ENCODE measurements at places on chromosomes 12 and 14.
A peak's percentile ranks its signal among the peaks of the same experiment; 100 is the strongest.

GRCh38 chr12:111529424-111530368 is 69.4 kb downstream of the ATXN2 start:
- DNase-seq: peak; percentile 11

- peak; percentile 62 for DNase-seq
These were observed 47.6 kb upstream of the RBM19 start for GRCh38 chr12:114013575-114014345.

DNA sequence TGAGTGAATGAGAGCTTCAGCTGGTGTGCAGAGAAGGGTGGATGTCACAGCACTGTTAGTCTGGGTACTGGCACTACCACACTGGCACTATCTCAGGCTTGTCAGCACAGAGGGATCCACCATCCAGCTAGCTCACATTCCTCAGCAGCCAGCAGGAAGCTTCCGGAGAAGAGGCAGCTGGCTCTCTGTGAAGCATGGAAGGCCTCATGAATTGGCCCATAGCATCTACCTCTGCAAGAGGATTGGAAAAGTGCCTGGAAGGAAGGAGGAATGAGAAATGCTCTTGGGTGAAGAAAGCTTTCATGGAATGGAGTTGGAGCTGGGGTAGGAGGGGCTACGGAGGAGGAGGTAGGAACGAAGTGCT is 9.9 kb downstream of the KRT83 start:
- no peak for DNase-seq

- DNase-seq: no peak
These were observed 310.8 kb downstream of the ZFP36L1 start for GRCh38 chr14:68482018-68482417.

DNA sequence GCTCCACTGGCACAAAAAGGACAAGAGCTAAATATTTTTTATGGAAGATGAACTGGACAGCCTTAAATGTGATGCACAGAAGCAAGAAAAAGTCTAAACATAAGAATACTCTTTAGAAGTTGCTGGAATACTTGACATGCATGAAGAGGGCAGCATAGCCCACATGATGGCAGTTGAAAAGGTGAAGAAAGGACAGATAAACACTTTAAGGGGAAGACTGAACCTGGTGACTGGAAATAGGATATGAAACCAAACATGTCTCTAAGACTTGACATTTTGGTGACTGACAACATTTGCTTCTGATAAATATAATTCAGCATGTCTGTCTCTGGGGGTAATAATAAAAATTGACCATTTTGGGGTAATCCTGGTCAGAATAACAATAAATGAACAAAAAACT is 273.1 kb downstream of the CCDC91 start:
- no peak for DNase-seq

DNA sequence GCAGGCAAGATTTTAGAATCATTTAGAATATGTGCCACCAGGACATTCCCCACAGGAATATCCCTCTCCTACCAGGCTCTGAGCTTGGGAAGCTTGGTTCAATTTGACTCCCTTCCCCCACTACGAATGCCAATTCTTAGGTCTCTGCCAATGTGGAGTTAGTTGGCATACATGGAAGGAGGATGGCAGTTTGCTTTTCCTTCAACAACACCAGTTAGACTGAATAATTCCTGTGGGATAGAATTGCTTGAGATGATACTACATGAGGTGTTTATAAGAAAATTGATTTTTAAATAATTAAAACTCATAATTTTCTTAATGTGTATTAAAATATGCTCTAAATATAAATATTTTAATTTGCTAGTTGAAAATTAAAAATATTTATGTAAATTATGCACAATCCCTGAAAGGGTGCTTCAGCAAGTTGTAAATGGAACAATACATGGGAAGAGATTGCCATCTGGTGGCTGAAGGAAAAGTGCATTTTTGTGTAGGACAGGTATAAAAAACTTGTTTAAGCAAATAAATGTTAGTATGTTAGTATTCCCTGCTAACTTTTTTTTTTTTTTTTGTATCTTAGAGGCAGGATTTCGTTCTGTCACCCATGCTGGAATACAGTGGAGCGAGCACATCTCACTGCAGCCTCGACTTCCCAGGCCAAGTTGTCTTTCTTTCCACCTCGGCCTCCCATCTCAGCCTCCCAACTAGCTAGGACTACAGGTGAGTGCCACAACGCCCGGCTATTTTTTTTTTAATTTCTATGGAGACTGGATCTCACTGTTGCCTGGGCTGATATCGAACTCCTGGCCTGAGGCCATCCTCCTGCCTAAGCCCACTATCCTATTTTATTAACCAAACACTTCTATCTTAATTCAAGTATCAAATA is 25.8 kb upstream of the STRAP start:
- peak; percentile 42 for DNase-seq

DNA sequence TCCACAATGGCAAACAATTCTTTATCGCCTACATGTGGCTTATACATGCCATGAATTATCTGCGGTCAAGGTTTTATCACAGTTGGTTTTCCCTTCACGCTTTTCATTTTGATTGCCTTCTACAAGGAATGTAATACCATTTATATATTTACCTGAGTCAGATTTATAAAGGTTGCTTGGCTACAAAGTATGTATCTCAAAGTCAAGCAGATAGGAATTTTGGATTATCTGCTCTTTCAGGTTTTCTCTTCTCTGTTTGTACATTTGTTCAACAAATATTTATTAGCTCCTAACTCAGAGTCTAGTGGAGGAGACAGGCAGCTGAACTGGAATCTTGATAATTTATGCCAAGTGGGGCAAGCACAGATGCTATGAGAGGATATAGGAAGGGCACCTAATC is 28.5 kb upstream of the CISTR start:
- no peak for DNase-seq

- DNase-seq: no peak
These were observed 15.9 kb downstream of the PACS2 start for GRCh38 chr14:105330491-105330895.

DNA sequence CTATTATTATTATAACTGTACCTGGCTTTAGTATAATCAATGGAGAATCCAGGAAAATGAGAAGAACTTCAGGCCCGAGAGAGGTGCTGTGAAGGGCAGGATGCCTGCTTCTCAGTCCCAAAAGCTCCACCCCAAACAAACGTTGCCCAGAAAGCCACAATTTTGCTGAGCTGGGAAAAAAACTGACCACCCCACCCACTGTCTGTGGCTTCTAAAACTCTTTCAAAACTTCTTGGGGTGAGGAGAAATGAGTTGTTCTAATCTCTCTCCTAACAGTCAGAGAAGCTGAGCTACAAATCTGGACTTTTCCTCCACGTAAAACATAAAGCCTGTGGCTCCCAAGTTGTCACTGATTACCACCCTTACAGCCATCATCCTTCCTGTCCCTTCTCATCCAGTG is 13.4 kb downstream of the VDR start:
- DNase-seq: no peak

DNA sequence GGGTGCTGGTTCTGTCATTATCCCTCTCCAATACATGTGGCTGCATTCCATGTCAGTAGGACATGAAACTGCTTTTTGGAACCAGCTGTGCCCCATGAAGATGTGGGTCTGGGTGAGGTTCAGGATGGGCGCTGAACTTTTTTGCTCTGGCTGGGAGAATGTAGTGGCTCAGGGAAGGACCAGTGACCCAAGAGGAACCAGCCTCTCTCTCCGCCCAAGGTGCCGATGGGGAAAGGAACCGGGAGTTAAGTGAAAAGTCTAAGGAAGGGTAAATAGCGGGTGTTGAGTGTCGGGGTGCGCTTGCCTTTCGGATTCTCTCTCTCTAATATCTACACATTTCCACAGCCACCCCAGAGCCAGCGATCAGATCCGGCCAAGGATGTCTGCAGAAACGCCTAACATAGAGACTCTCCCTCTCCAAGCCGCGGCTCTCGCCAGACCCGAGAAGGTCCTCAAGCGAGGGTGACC is 7.8 kb downstream of the ARHGEF25 start:
- DNase-seq: no peak

DNA sequence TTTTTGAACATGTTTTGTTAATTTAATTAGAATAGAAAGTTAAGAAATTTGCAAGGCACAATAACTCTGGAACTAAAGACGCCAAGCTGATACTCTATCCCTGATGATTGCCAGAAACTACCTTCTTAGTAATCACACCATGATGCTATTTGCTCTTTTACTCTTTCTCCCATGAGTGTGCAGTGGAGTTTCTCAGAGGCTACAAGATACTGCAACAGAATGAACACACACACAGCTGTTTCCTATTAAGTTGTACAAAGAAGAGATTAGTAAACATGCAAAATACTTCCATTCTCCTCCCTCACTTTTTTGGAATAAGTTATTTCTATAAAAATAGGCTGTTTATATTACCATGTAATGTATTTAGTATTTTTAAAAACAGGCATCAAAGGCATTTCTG is 1367.5 kb downstream of the AACS start:
- no peak for DNase-seq

DNA sequence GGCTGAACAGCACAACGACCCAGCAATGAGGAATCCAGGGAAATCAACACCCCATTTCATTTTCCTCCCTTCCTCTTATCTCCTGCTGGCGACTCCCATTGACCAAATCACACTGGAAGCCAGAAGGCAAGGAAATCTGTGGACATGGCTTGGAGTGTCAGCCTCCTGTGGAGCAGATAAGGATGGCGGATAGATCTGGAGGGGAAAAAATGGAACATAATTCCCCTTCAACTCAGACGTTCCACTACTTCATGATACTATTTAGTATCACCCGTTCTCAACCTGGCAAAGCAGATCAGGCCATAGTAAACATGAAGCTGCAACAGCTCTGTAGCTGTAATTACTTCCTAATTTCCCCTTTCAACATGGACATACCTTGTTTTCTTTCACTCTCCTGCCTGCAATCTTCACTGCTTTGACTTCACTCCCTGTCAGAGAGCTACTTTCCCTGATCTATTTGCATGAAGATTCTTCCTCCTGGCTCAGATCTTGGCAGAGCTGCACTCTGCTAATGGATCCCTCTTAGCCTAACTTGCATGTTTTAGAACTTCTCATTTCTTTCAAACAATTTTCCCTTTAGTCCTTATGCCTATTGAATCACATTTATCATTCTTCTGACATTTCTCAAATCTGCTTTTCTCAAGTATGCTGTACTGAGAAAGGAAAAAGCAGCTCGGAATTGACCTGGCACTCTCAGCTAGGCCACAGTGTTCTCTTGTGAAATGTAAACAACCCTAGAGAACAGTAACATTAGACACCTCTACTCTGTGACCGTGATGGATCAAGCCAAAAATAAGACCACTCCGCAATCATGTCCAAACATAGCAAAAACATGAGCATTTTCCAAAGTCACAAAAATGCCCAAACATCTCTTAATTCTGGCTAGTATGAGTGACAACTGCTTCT is 135.1 kb downstream of the ETNK1 start:
- DNase-seq: no peak

- peak; percentile 78 for DNase-seq
These were observed at the start of gene COCH for GRCh38 chr14:30874120-30874998. Gene COCH (plus strand): TSS chr14:30874559. CDS start chr14:30874939, 380 bp downstream.

- DNase-seq: peak; percentile 86
These were observed 26.2 kb downstream of the KITLG start for GRCh38 chr12:88553941-88554658.

DNA sequence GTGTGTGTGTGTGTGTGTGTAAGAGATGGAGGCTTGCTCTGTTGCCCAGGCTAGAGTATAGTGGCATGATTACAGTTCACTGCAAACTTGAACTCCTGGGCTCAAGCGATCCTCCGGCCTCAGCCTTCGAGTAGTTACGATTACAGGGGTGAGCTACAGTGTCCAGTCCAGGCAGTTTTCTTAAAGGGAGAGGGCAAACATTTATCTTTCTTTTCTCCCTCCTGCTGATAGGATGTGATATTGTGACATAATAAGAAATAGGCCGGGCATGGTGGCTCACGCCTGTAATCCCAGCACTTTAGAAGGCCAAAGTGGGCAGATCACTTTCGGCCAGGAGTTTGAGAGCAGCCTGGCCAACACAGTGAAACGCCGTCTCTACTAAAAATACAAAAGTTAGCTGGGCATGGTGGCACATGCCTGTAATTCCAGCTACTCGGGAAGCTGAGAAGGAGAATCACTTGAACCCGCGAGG is 31.8 kb upstream of the CLIP1 start:
- no peak for DNase-seq

DNA sequence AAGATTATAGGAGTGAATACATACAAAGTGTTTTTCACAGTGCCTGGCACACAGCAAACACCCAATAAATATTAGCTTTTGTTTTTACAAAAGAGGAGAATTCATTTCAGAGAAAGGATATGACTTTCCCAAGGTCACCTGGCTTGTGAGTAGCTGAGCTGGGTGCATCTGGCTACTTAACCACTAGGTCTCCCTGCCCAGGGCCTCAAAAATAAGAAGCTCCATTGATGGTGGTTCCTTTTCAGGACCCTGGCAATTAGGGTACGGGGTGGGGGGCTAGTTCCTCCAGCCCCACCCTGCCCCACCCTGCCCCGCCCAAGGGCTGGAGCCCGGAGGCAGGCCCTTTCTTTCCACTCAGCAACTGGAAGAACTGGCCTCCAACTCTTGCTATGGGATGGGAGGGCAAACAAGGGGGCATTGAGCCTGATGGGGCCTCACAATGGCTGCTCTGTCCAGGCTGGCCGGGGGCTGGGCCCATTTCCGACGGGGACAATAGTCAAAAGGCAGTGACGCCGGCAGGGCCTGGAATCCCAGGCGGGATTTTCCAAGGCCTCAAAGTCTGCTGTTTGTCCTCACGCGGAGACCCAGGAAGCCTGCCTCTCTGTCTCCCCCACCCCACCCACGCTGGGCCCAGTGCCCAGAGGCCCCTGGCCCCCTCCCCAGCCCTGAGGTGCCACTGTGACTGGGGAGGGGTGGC is 8.2 kb upstream of the ATG101 start:
- no peak for DNase-seq

- no peak for DNase-seq
These were observed 14.9 kb upstream of the SLC6A12 start for GRCh38 chr12:228846-229200.

- DNase-seq: no peak
These were observed 11.4 kb downstream of the CLECL1 start for GRCh38 chr12:9721394-9722092.

- DNase-seq: no peak
These were observed 391.0 kb downstream of the ZFP36L1 start for GRCh38 chr14:68401855-68402254.

Data from NCI-H1092 treated with DMSO at 0.1 percent for 48 hours (cell line).